ENCODE measurements at places on chromosomes 7 and 10. TPM values are rescaled to one million over a fixed set of nuclear protein-coding genes. Genes with fewer than 3 reads are reported as not detected.
A peak's percentile ranks its signal among the peaks of the same experiment; 100 is the strongest.

Gene IGFBP1
- total RNA-seq, result not detected

Gene IFRD1
- 59.9 TPM for total RNA-seq

Gene DNAJC12
- total RNA-seq, result 8.3 TPM

Gene UTF1
- total RNA-seq, result 1.1 TPM

Gene TIMM23
- 29.9 TPM for total RNA-seq

Gene MINDY4
- total RNA-seq, result 18.2 TPM

Gene LBX1
- total RNA-seq, result not detected

Gene TUBB8
- not detected for total RNA-seq

Gene SPAM1
- total RNA-seq, result not detected

Gene RAMP3
- total RNA-seq, result 26.0 TPM

GRCh38 chr7:42262964-42263363, 26.0 kb upstream of the GLI3 start:
- no peak for DNase-seq

DNA sequence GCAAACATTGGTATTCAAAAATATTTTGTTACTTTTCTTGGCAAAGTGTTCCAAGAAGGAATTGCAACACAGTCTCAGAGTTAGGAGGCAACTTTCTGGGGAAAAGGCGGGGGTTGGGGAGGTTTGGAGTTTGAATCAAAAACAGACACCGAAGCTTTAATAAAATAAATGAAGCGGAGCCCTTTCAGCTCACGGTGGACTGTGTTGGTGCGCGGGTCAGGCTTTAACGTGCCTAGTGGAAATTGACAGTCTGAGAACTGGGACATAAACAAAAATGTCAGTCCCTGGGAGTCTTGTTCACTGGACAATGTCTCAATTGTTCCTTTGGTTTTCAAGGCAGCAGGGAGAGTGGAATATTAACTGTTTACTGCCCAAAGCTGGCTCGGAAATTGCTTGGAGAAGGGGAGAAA, 109.3 kb downstream of the TCF7L2 start:
- peak; percentile 69 for DNase-seq

DNA sequence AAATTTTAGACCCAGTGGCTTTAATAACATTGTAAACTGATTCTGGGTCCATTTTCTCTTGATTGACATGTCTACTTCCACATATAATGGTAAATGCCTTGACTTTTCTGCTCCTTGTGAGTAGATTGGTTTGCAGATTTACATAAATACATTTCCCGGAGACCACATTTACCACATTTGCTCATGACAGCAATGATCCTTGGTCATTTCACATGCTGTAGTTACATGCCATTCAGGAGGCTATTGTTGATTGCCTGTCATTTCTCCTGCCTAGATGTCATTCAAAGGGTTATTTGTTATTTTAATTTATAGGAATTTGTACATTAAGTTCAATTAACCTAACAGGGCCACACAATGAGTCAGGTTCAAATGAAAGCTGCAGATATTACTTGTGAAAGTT, 280.5 kb downstream of the CNTNAP2 start:
- no peak for DNase-seq

GRCh38 chr10:124008187-124008586, 85.2 kb downstream of the CHST15 start:
- DNase-seq, result no peak

- DNase-seq, result no peak
Measured at GRCh38 chr7:44772440-44772839, 23.8 kb downstream of the ZMIZ2 start.

DNA sequence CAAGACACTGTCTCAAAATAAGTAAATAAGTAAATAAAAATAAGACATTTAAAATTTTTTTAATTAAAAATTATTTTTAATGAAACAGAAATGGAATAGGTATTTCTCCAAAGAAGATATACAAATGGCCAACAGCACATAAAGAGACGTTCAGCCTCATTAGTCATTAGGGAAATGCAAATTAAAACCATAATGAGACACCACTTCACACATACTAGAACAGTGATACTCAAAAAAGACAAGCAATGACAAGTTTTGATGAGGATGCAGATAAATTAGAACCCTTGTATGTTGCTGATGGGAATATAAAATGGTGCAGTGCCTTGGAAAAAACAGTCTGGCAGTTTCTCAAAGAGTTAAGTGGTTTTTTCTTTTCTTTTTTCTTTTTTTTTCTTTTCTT, 26.5 kb upstream of the C10orf67 start:
- no peak for DNase-seq

DNA sequence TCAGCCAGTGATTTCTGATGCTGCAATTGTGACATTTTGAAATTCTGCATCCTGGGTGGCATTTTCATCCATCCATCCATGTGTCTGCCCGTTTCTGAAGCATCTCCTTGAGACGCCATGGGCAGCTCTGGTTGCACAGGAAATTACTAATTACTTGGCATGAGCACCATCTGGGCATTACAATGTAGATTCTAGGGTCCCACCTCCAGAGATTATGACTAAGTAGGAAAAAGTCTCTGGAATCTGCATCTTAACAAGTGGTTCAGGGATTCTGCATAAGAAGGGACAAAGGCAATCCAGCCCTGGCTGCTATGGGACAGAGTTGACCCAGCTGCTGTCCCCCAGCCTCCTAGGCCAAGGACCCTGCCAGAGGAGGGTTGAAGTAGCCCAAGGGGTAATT, 65.3 kb downstream of the CUZD1 start:
- no peak for DNase-seq

GRCh38 chr10:7397049-7398035, 13.5 kb downstream of the SFMBT2 start:
- no peak for DNase-seq

- no peak for DNase-seq
Measured at GRCh38 chr7:8146788-8147413, 115.1 kb downstream of the ICA1 start.

DNA sequence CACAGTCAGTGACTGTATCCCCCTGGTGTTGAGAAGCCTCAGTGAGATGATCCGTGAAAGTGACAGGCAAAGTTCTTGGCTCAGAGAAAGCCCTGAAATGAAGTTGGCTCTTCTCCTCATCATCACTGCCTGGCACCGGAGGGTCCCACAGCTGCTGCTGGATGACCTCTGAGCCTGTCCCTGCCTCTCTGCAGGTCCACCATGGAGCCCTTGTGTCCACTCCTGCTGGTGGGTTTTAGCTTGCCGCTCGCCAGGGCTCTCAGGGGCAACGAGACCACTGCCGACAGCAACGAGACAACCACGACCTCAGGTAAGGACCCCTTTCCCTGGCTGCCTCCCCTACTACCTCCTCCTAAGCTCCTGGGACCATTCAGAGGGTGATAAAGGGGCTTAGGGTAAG, 85.5 kb downstream of the MKI67 start:
- no peak for DNase-seq

GRCh38 chr10:841535-841934, 90.0 kb downstream of the LARP4B start:
- DNase-seq, result no peak

- DNase-seq, result no peak
Measured at GRCh38 chr10:9766762-9767161, 1250.9 kb upstream of the CELF2 start.

DNA sequence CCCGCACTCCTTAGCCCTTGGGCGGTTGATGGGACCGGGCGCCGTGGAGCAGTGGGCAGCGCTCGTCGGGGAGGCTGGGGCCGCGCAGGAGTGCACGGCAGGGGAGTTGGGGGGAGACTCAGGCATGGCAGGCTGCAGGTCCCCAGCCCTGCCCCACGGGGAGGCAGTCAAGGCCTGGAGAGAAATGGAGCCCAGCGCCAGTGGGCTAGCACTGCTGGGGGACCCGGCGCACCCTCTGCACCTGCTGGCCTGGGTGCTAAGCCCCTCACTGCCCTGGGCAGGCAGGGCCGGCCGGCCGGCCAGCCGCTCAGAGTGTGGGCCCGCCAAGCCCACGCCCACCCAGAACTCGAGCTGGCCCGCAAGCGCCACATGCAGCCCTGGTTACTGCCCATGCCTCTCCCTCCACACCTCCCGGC, 147.2 kb upstream of the PITRM1 start:
- no peak for DNase-seq

DNA sequence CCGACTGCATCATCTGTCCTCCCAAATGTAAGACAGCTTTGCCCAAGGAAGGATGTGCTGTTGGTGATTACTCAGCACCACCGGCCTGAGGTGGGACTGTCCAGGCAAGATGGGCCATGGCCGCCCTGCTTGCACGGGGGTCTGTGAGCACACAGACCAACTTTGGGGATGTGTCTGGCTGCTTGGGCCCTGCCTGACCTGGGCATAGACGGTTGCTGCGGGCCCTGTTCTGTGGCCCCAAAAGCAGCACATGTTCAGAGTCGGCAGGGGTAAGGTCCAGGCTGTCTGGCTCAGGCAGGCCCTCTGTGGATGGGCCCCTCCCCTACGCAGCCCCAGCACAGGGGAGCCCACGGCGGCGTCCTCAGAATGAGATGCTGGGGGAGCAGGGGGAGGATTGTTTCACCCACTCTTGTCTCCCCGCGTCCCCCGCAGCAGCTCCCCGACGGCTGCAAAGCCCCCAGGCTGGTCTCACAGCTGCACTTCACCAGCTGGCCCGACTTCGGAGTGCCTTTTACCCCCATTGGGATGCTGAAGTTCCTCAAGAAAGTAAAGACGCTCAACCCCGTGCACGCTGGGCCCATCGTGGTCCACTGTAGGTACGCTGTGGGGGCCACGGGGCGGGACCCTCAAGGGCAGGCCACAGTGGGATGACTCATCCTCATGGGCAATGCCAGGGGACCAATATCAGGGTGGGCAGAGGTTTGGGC, 58.4 kb downstream of the MKI67 start:
- DNase-seq, result no peak

DNA sequence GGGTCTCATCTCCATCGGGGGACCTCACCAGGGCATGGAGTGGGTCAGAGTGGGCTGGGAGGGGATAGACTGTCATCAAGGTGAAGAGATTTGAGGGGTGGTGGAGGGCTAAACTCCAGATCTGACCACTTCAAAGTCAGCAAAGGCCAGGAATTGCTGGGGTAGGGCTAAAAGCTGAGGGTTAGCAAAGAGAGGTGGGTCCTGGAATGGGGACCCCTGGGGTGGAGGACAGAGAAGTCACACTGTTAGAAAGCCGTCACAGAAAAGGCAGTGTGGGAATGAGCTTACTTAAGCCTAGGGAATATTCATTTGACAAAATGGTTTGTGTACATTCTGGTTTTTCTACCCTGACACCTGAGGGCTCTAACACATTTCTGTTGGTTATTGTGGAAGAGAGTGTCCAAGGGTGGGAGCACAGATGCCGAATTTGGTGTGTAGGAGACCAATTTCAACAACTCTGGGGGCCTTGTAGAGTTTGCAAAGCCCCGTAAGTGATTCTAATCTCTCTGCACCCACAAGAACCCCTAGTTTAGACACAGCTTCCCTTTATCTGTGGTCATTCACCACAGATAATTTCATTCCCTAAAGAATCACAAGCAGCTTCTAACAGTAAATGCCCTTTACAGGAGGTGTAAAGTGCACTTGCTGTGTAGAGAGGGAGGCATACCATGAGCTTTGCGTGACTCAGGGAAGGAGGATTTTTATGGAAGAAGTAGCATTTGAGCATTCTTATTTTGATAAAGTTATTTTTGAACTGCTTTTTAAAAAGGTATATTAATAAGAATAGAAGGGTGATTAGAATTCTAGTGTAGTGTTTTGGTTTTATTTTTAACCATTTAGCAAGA, 6.4 kb downstream of the FBH1 start:
- DNase-seq, result no peak

DNA sequence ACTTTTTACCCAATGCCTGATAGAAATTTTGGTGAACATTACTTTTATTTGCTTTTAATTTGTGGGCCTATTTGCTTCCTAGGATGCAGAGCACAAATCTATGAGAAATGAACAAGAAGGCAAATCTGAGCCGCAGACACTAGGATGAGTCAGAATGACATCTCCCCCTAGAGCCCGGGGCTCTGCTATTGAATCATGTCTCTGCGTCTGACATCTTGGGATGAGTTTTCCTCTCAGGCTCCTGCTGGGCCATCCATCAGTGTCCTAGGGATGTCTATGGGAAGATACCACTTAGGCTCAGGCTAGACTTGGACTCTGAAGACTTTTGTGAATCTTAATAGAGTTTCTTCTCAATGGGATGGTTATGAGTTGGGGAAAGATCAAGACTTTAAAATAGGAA, 157.3 kb upstream of the MTPN start:
- no peak for DNase-seq

- no peak for DNase-seq
Measured at GRCh38 chr7:14483663-14484062, 418.9 kb downstream of the DGKB start.

- no peak for DNase-seq
Measured at GRCh38 chr10:43042503-43043341, 34.1 kb upstream of the RET start.

DNA sequence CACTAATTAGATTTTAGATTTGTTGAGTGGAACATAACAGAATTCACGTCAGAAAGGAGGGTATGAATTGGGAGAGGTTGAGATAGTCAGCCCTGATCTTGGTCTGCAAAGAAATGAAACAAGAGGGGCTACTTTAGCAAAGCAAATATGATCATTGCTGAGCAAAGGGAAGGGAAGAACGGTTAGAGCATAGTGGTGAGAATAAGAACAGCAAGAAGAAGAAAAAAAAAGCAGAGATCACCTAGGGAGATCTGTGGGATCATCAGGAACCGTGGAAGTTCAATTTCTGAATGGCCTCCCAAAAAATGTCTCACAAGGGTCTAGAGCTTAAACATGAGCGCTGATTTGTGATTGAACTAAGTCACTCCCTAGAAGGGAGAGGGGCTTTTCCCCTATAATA, 156.1 kb downstream of the DGKI start:
- DNase-seq, result no peak

- no peak for DNase-seq
Measured at GRCh38 chr10:12420530-12421120, 71.3 kb downstream of the CAMK1D start.

- no peak for DNase-seq
Measured at GRCh38 chr10:10392511-10392910, 625.2 kb upstream of the CELF2 start.

DNA sequence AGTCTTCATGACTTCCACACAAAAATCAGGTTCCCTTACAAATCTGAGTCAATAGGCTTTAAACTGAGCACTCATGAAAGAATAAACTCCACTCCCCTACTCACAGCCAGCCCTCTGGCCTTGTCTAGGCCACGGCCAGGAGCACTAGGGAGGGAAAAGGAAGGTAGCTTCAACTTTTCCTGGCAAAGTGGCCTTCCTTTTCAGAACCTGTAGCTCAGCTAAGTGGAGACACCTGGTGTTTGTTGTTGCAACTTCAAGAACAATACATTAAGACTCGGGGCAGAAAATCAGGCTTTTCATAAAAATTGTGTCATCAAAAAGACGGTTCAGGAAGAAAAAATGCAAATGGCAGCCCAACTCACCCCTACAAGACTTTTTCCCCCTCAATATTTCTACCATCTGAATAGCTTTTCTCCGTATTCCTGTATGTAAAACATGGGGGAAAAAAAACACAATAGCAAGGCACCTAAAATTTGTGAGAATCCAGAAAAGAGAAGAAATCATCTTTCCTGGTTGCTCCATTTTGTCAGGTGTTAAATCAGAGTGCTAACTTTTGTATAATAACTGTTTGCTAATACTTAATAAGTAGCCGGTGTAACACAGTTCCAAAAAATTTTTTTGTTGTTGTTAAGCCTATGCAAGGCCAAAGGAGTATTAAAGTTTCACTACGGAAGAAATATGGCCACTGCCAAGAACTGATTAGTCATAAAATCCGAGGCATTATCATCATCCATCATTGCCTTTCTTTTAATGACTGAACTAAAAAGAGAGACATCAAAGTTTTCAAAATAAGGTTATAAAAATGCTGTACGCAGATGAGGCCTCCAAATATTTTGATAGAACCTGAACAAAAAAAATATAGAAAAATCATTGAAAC, 66.2 kb upstream of the ARID5B start:
- no peak for DNase-seq

Measured in ovary (tissue), 10 donors.